ENCODE measurements at places on chromosomes 7 and 10. TPM values are rescaled to one million over a fixed set of nuclear protein-coding genes. Genes with fewer than 3 reads are reported as not detected.

GRCh38 chr10:46028584-46029460 lies 1.6 kb downstream of the NCOA4 start:
- peak; percentile 85 for DNase-seq
- H3K27me3 ChIP-seq = no peaks in the 10 kb centered on the region
- H3K4me1 ChIP-seq = peaks cover 52% of the 10 kb centered on the region
- peak overlapping the region; percentile 97 for H3K4me3 ChIP-seq

DNA sequence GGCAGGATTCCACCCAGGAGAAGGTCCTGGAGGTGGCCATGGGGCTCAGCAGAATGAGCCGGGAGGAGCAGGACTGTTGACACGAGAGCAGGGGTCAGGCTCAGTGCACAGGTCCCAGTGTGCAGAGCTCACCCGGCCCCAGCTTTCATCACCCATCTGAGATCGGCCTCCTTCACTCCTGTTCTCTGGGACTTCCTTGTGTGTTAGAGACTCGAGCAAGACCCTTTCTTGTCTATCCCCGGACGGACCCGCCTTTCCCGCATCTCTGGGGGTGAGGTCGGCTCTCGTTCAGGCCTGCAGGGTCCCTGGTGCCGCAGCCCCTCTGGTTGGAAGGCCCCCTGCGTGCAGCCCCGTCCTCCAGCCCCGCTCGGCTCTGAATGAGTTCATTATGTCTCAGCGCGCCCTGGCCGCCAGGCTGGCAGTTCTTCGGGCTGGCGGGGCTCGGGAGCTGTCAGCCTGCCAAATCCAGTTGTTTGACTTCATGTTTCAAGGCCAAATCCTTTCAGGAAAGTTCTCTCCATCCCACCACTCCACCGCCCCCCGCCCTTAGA lies 127.9 kb downstream of the LHPP start:
- no peaks in the 10 kb centered on the region for H3K4me1 ChIP-seq
- no peaks in the 10 kb centered on the region for H3K27me3 ChIP-seq
- H3K4me3 ChIP-seq = no peak overlapping the region

MALRD1 gene
- not detected for total RNA-seq

CPSF4 gene
- total RNA-seq = 44.9 TPM

- no peaks in the 10 kb centered on the region for H3K36me3 ChIP-seq
- no peaks in the 10 kb centered on the region for H3K27me3 ChIP-seq
- H3K4me3 ChIP-seq = no peak overlapping the region
- DNase-seq = peak; percentile 52
These were observed 415.1 kb downstream of the GFRA1 start for GRCh38 chr10:115857856-115858255.

All from GM23248 (cell line).